SK-N-MC (cell line): ENCODE measurements at places on chromosomes 3 and 15.

GRCh38 chr15:96412045-96412905 lies 81.8 kb downstream of the NR2F2 start:
- DNase-seq = no peak

GRCh38 chr15:61069394-61070075 lies 159.6 kb downstream of the RORA start:
- DNase-seq = no peak

GRCh38 chr3:196721097-196721496 lies 8.9 kb downstream of the PIGX start:
- no peak for DNase-seq

GRCh38 chr15:77533578-77534430 lies 98.9 kb downstream of the LINGO1 start:
- peak; percentile 80 for DNase-seq

- DNase-seq = no peak
Measured at GRCh38 chr3:134371542-134372324, 2.5 kb downstream of the AMOTL2 start.

DNA sequence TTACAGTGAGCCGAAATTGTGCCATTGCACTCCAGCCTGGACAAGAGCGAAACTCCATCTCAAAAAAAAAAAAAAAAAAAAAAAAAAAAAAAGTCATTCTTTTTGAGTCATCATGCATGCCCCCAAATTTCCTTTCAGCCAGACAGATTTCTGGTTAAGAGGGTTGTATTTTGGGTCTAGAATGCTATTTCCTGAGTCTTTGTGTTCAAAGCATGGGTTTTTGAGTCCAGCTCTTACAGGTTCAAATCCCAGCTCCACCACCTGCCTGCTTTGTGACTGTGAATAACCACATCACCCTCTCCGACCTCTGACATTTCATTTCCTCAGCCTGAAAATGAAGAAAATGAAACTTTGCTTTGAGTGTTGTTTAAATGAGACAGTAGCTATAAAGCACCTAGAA lies 9.3 kb upstream of the C15orf61 start:
- no peak for DNase-seq
